ENCODE measurements at places on chromosomes 7 and 10.

DNA sequence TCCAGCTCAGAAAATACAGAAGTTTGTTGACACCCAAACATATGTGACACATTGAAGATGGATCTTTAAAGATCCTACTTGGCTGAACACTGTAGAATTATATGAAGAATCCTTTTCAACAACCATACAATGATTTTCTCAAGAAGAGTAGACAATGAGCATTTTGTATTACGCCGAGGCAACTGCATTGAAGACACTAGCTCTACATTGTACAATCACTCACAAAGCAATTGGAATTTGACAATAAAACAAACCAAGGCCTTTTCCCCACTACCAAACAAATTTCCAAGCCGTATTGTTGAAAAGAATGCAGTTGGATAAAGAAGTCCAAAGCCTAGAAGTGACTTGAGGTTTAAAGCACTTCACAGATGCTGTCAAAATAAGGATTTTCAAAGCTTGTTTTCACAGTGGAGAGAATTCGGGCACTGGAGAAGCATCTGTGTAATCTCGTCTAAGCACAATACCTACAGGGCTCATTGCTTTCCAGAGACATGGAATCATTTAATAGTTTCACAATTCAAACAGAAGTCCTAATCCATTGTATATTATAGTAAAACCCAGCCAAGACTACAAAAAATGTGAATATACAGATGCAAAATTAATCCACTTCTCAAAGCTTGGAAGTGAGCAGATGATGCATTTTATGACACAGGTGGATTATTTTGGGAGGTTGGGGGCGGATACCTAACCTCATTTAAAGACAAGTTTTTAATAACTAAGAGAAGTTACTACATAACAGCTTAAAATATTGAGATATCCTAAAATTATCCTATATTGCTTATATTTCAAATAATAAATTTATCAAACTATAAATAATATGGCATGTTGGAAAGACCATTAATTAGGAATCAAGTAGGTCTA is 78.6 kb downstream of the SORCS1 start:
- DNase-seq = no peak

DNA sequence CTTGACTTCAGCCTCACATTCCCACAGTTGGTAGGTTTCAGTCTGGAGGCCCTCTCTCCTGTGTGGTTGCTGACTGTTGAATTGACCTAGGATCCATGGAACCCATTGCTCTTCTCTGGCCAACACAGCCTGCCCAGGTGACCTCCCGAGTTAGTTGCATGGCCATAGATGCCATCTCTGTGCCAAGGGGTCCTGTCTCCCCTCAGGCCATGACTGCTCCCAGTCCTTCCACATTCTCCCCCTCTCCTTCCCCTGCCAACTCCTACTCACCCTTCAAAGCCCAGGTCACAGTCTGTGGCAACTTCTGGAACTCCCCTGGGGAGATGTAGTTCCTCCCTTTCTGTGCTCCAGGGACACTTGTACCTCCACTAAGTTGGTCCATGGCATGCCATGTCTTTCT is 67.3 kb upstream of the GRB10 start:
- no peak for DNase-seq

DNA sequence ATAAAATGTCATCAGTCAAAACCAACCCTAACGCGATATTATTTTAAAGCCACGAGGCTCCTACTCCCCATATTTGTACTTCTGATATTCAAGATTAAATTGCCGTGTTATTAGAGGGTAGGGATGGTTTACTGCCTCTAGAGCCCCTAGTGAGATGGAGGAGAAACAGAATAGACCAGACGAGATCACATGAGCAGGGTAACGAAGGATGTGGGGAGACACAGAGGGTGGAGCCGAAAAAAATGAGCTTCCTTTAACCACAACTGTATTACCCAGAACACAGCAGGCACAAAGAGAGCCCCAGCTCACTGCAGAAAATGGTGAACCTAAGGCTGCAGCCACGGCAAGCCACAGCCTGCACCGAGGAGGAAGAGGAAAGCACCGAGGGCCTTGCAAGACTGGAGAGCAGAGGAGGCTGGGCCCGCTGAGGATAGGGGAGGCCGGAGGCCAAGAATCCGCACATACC is 14.3 kb downstream of the ZC3HAV1 start:
- DNase-seq = peak; percentile 16

GRCh38 chr7:44218418-44219201 is 17.8 kb downstream of the YKT6 start:
- DNase-seq = peak; percentile 88

Data from ELF-1 (cell line).